ENCODE measurements at places on chromosomes 1 and 21. TPM values are rescaled to one million over a fixed set of nuclear protein-coding genes. Genes with fewer than 3 reads are reported as not detected.

DNA sequence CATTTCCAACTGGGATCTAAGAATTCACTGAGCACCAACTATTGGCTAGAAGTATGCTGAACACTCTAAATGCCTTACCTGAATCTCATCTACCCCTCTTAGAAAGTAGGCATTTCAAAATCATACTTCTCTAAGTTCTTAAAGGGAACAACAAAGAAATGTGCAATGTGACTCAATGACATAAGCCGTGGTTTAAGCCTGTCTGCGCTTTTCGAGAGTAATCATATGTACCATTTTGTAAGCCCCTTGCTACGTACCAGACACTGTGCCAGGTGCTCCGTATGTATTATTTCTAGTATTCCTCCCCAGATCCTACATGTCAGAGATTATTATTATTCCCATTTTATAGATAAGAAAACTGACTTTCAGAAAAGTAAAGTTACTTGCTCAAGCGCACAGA is 454.2 kb downstream of the SETD4 start:
- no peak for DNase-seq

GRCh38 chr1:150210706-150211105 is 25.2 kb downstream of the ANP32E start:
- no peak for DNase-seq

GRCh38 chr1:171909711-171910110 is 68.4 kb downstream of the DNM3 start:
- no peak for DNase-seq

DNA sequence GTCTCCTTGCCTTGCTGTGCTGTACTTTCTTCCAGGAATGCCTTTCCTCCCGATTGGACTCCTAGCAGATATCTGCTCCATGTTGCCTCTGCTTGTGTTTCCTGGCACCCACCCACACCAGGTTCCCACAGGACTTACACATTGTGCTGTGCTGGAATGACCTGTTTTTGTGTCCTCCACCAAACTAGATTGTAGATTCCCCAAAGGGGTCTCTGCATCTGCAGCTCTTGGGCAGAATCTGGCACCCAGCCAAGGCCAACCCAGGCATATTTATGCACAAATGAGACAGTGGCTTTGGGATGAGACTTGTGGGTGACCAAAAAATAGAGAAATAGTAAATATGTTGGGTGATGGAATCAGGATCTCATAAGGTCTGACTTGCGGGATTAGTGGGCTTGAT is 278.2 kb downstream of the RRAGC start:
- no peak for DNase-seq

DNA sequence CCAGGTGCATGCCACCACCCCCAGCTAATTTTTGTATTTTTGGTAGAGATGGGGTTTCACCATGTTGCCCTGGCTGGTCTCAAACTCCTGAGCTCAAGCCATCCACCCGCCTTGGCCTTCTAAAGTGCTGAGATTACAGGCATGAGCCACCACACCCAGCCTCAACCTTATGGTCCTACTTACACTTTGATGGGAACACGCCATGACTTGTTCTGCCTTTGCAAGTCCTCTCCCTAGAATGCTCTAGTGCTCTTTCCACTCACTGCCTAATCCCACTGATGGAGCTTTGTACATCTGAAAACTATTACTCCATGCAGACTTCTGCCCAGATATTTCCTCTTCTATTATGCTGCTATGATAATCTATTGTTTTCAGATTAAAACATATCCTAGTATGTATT is 174.3 kb downstream of the DAB1 start:
- DNase-seq = no peak

DNA sequence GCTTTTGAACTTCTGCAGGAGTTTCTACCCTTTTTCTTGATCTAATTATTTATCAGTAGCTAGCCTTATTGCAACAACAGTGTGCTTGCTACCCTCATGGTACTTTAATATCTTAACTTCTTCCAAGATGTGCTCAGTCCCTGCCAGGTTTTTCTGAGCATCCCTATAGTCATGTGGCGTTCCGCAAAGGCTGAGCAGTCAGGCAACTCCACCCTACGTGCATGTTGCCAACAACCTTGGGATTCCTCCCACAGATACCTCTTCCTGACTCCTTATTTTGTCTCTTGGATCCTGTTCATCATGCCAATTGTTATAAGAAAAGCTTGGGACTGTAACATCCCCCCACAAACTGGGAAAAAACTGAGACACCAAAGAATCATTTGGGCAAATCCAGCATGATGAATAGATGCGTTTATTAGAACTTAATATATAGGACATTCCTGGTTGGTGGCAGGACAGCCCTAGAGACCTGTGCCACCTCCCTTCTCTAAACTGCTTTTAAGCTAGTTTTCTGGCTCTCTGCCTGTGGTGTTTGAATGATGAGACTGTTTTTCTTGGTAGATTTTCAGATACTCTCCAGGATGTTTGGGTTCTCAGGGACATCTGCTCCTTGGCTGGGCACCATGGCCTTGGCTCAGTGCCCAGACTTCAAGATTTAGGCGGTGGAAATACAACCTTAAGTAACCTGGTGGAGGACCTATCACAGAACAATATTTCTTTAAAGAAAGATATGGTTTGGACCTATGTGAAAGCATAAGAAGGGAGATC is 27.1 kb upstream of the KCTD3 start:
- no peak for DNase-seq

GRCh38 chr1:61436491-61437120 is 288.3 kb downstream of the TM2D1 start:
- no peak for DNase-seq

DNA sequence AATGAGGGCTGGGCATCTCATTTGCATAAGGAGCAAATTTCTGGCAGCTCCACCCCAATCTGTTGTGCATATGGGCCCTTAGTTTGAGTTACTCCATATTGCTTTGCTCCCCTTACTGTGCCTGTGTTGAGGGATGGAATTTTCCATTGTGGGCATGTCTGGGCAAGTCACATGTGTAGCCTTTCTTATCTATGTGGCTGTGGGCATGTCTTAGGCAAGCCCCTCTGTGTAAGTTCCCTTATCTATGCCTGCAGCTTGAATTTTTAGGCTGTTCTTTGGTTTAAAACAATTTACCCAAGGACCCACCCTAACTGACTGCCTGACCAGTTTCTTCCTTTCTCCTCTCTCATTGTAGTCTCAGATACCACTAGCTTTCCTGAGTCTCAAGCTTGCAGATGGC is 405.7 kb upstream of the NCAM2 start:
- DNase-seq = no peak

DNA sequence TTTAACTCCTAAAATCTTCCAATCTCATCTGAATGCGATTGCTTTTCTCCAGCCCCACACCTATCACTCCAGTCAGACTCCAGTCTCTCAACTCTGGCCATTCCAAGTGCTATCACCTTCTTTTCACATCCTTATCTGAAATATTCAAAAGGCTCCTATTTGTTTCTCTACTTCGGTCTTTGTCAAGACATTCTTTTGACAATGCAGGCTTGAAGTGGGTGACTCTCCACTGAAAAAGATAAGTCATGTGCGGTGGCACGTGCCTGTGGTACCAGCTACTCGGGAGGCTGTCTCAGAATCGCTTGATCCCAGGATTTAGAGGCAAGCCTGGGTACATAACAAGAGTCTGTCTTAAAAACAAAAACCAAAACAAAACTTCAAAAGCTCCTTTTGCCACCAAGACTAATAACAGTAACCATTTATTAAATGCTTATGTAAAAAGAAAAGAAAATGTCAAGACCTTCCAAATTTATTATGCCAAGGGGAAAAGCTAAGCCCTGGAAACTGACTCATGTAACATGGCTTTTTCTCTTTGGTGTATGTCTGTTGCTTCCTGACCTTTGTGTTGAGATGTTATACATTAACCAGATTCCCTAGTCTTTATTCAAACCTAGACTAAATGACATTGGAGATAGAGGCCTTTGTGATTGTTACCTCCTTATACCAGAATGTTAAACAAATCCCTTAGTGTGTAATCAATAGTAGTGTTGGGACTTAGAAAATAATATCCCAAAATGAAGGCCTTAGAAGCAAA is 3.6 kb downstream of the ALG14 start:
- no peak for DNase-seq

Gene RPE65
- total RNA-seq = not detected

Gene DMBX1
- 0.09 TPM for total RNA-seq
